ENCODE measurements at places on chromosomes 7 and 10.
A peak's percentile ranks its signal among the peaks of the same experiment; 100 is the strongest.

DNA sequence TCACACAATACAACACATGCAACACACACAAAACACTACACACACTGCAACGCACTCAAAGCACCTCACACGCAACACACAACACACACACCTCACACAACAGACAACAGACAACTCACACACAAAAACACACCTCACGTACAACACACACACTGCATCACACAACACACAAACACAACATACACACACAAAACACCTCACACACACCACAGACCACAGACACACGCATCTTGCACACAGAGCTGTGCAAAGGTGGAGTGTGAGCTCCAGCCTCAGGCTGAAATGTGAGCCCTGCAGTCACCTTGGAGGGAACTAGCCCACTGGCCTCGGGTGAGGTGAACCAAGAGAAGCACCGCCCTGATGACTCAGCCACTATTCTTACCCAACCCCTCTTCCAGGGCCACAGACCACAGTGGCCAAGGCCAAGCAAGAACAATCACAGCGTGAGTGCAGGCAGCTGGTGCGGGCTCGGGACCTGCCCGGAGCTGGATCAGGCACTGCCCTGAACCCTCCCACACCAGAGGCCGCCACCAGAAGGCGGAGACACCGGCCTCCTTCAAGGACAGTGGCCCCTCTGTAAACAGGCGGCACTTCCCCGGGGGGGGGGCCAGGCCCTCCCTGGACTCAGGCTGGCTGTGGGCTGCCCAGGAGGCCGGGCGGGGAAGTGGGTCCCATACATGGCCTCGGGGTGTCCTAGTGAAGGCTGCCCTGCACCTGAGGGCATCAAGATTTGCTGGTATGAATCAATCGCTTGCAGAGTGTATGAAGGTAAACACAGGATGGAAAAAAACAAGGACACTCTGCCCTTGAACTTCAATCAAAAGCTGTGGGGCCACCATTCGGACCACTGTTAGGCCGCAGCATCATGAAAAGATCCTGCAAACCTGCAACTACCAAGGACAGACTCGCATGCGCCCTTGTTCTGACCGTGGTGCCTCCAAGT lies 106.7 kb downstream of the TNS3 start:
- DNase-seq = no peak

DNA sequence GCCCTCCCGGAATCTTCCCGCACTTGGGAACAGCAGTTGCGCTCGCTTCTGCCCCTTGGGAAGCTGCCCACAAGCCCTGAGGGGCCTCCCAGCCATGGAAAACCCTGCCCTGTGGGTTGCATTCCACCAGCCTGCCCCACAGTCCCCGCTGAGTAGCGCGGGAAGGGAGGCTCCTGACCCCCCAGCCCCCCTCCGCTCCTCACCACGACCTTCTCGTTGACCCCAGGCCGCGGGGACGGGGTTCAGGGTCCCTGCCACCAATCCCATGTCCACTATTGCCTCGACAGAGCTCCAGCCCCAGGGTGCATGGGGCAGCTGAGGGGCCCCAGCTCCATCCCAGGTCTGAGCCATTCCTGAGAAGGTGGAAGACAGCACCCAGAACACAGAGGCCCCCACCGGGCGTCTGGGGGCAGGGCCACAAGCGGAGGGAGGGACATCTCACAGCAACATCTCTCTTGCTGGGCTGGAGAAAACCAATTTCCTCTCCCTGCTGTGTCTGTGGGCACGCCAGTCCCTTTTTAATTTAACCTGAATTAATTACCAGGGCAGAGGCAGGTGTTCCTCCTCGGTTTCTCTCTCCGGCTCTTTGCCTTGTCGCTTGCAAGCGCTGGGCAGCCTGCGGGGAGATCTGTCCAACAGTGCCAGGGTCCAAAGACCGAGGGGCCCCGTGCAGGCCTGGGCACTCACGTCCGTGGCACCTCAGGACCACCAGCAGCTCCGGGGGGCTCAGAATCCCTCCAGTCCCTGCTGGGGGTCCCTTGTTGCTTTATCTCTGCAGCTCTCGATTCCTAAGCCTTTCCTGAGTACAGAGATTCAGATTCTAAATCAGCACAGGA lies 57.9 kb downstream of the FOXL3 start:
- no peak for DNase-seq

GRCh38 chr10:122050811-122051210 lies 61.8 kb downstream of the TACC2 start:
- no peak for DNase-seq

DNA sequence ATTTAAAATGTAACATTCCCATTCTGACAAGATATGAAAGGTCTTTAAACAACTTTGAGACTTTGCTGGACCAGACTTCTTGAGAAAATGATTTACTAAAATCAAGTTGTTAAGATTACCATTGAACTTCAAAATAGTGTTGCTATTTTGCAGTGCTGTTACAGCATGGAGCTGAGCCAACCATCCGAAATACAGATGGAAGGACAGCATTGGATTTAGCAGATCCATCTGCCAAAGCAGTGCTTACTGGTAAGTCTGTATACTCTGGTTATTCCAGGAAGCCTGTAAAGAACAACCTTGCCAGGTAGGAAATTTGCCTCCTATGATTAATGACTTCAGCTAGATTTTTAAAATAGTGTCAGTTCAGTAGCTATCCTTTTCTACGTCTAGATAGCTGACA lies 18.8 kb downstream of the TNKS2 start:
- DNase-seq = no peak

GRCh38 chr7:1844951-1845390 lies 174.9 kb downstream of the ELFN1 start:
- no peak for DNase-seq

DNA sequence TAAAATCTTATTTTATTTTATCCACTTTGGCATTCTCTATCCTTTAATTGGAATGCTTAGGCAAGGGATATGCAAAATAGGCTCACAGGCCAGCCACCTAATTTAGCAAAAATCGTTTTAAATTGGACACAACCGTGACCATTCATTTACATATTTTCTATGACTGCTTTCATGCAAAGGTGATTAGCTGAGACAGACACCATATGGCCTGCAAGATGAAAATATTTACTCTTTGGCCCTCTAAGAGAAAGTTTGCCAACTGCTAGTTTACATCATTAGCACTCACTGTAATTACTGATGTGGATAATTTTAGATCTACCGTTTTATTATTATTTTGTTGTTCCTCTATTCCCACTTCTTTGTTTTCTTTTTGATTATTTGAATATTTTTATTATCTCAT lies 375.5 kb upstream of the LRRTM3 start:
- no peak for DNase-seq

DNA sequence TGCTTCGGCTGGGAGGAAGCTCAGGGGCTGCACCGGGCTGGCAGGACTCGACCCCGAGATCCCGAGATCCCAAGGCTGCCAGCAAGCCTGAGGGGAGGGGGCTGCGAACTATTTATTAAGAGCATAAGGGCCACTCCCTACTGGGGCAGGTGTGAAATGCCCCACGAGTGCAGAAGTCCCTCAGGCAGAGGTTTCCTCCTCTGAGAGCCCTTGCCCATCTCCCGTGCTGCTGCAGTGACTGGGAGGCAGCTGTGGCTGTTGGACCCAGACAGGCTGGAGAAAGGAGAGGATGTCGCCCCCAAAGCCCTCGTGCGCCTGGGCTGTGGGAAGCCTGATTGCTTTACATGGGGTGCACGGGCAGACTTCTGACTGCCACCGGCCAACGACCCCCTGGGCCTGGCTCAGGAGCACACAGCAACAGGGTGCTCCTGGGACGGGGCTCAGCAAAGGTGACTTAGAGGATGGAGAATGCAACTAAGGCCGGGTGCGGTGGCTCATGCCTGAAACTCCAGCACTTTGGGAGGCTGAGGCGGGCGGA lies 39.8 kb downstream of the RGS10 start:
- DNase-seq = no peak

GRCh38 chr10:59580026-59580863 lies 129.4 kb downstream of the SLC16A9 start:
- DNase-seq = no peak

- DNase-seq = no peak
Measured at GRCh38 chr10:103575416-103576075, 82.0 kb downstream of the NEURL1 start.

- DNase-seq = no peak
Measured at GRCh38 chr10:69338133-69338456, 59.8 kb downstream of the HK1 start.

DNA sequence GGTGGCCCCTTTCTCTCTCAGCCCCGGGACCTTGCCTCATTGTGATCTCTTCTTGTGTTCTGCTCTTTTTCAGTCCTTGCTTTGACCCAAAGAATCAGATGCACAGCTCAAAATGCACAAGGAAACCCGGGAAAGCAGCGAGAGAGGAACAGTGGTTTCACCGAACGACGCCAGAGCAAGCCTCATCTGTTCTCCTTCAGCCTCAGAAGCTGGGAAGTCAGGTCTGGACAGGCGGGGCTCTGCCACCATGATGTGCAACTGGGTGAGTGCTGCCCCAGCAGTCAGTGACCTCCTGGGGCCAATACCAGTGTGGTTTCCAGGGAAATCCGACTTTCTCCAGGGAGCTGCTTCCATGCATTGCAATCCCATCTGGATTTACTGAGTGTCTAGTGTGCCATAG lies 133.4 kb downstream of the PRKCQ start:
- DNase-seq = no peak

DNA sequence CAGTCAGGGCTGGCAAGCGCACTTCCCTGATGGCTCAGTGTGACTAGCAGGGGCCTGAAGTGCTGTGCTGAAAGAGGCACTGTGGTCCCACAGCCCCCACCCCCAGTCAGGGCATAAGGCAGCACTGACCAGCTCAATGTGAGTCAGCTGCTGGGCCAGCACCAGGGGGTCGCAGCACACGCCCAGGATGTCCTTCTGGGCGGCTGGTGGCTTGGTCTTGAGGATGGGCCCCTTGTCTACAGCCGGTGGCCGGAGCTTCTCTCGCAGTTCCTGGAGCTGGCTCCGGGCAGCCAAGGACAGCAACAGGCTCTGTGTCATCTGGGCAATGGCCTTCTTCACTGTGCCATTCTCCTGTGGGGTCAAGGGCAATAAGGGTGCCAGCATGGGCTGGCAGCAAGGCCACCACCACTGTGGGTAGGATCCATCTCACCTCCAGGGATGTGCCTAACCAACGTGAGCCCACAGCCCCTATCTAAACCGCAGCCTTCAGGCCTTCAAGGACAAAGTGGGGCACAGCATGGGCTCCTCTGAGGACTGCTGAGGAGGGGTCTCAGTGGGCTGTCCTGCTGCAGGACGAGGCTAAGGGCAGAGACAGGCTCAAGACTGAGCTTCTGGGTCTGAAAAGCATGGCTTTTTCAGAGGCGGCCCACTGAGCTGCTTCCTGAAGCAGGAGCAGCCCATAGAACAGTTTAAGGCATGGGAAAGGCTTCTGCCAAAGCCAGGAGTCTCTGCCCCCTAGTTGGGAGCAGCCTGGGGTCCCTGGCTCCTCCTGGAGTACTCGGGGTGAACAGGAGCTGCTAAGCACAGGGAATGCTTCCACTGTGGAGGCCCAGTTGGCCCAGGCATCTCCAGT lies 62.5 kb downstream of the CSGALNACT2 start:
- no peak for DNase-seq

DNA sequence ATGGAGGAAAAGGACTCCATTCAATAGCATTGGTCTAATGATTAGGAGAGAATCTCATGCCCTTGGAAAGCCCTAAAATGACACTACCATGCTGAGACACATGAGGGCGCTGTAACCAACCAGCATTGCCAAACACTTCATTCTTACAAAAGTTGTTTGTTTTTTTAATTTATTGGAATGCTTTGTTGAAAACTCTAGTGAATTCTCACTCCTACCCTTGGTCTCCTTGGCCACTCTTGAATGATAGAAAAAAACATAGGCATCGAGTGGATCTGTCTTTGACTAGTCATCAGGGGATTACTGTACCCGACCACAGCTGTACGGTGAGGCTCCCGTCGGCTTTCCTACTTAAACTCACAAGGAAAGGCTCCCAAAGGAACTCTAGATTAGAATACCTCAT lies 29.3 kb upstream of the ADD3 start:
- DNase-seq = peak; percentile 44

- peak; percentile 14 for DNase-seq
Measured at GRCh38 chr10:117005026-117005526, at the start of gene SHTN1. TSS of gene SHTN1 (minus strand) at chr10:117005187. CDS start at chr10:117005079, 108 bp downstream.

- DNase-seq = no peak
Measured at GRCh38 chr10:110698782-110699201, 54.7 kb downstream of the RBM20 start.

DNA sequence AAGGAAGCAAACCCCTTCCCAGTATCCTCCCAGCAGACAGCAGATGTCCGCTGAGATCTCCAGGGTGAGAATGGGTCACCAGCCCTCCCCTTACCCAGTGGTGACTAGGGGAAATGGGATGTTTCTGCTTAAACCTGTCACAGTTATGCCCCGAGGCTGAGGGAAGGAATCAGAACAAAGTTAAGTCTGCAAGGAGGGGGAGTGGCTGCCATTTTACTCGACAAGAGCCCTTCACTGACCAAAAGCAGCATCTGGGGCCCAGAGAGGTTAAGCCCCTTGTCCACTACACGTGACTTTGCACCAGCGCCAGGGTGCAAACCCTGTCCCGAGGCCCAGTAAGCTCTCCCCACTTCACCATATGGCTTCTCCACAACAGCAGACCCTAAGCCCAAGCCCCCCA lies 4.6 kb upstream of the NANOS1 start:
- DNase-seq = no peak

GRCh38 chr10:99619090-99619800 lies 994 bp downstream of the SLC25A28 start:
- DNase-seq = peak; percentile 17

- DNase-seq = no peak
Measured at GRCh38 chr7:35773994-35774393, 26.9 kb upstream of the SEPTIN7 start.

- no peak for DNase-seq
Measured at GRCh38 chr7:135390829-135391228, 119.1 kb downstream of the CNOT4 start.

- DNase-seq = no peak
Measured at GRCh38 chr10:21318540-21319167, 206.8 kb downstream of the SKIDA1 start.

GRCh38 chr10:45076891-45077290 lies 76.2 kb downstream of the ZNF22 start:
- DNase-seq = no peak

- no peak for DNase-seq
Measured at GRCh38 chr10:130043491-130043890, 67.1 kb downstream of the C10orf143 start.

DNA sequence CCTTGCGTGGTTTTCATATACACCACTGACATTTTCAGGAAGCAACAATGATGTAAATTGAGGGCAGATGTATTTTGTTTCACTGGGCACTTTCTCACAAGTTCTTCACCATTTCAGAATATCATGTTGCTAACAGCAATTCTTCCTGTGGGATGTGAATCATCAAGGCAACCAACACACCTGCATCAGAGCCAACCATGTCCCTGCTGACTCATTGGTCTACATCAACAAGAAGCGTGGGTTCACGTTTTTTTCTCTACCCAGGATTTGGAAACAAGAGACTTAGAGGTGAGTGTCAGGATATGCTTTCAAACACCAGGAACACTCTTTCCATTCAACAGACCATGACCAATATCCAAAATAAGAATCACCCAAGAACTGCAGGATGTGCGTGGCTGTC lies 203.9 kb downstream of the TEX36 start:
- no peak for DNase-seq

GRCh38 chr10:128880159-128880725 lies 586.8 kb upstream of the MGMT start:
- no peak for DNase-seq

GRCh38 chr10:35716776-35717175 lies 74.7 kb upstream of the FZD8 start:
- no peak for DNase-seq

- no peak for DNase-seq
Measured at GRCh38 chr10:61821693-61822092, 79.8 kb upstream of the ARID5B start.

GRCh38 chr7:111089822-111090426 lies 1.0 kb upstream of the LRRN3 start:
- peak; percentile 20 for DNase-seq

GRCh38 chr7:24866004-24866615 lies 108.8 kb upstream of the GSDME start:
- DNase-seq = no peak

Data from central memory CD4-positive, alpha-beta T cell (primary cell).